Epithelial cell of umbilical artery (primary cell): ENCODE measurements at places on chromosomes 3 and 15. TPM values are rescaled to one million over a fixed set of nuclear protein-coding genes. Genes with fewer than 3 reads are reported as not detected.

The FEZF2 gene
- total RNA-seq, result not detected in 2 replicates

The ALDH1A3 gene
- total RNA-seq, result 14.9 and 46.4 TPM in 2 replicates

The AHSG gene
- not detected in 2 replicates for total RNA-seq

The RHOV gene
- under 0.01 and 0.15 TPM in 2 replicates for total RNA-seq

The ATP13A4 gene
- not detected in 2 replicates for total RNA-seq

The RUBCN gene
- 4.9 and 11.1 TPM in 2 replicates for total RNA-seq

The PPP1R2 gene
- 60.2 and 66.3 TPM in 2 replicates for total RNA-seq
